Activated CD4-positive, CD25-positive, alpha-beta regulatory T cell treated with anti-CD3 and anti-CD28 coated beads, Interleukin-2, amount 50 U/mL, for 24 hours (primary cell): ENCODE measurements at places on chromosomes 7 and 10.
A peak's percentile ranks its signal among the peaks of the same experiment; 100 is the strongest.

- ATAC-seq, result no peak
Measured at GRCh38 chr7:155653803-155654202, 9.3 kb downstream of the RBM33 start.

DNA sequence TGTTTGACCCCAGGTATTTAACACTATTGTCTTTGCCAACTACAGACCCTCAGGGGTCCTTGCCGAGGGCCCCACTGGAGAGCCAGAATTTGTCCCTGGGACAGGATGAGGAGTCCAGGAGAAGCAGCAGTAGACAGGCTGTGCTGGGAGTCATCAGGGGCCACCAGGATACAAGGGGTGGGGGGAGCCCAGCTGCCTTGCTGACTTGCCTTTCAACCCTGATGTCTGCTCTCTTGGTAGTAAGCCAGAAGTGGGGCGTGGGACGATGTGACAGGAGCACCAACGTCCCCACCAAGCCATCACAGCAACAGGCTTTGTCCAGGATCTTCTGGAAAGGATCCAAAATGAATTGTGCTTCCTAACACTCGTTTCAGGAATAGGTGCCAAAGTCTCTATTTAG lies 62.4 kb upstream of the CDCA7L start:
- no peak for ATAC-seq

DNA sequence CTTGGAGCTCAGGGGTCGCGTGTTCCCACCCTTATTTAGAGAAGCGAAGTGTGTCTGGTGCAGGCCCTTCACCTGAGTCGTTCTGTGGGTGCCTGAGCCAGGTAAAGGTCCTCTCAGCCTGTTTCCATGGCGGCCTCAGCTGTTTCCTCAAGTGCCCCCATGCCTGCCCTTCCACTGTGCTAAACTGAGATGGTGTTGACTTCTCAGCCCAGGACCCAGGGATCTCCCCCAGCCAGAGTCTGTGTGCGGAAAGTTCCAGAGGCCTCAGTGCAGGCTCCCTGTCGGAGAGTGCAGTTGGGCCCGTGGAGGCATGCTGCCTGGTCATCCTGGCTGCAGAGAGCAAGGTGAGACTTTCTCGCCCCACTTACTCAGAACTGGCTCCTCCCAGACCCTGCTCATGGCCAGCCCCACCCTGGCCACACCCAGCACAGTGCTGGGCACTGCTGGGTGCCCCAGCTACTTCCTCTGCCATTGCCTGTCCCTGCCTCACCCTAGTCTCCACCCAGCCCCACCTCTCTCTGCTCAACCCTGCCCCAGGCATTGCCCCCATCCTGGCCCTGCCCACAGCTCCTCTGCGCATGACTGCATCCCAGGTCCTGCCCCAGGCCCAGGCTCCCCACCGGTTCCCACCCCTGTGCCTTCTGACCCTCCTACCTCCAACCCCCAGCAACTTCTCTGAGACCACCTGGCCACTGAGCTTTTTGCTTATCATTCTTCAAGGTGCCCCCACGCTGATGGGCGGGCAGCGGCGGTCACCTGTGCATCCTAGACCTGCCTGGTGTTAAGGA lies 20.3 kb downstream of the NACAD start:
- ATAC-seq, result no peak

- no peak for ATAC-seq
Measured at GRCh38 chr10:86946213-86947155, 10.9 kb downstream of the MMRN2 start.

GRCh38 chr10:31582365-31583052 lies 263.5 kb downstream of the ZEB1 start:
- no peak for ATAC-seq

GRCh38 chr10:26573674-26574073 lies 123.8 kb upstream of the PDSS1 start:
- ATAC-seq, result no peak

DNA sequence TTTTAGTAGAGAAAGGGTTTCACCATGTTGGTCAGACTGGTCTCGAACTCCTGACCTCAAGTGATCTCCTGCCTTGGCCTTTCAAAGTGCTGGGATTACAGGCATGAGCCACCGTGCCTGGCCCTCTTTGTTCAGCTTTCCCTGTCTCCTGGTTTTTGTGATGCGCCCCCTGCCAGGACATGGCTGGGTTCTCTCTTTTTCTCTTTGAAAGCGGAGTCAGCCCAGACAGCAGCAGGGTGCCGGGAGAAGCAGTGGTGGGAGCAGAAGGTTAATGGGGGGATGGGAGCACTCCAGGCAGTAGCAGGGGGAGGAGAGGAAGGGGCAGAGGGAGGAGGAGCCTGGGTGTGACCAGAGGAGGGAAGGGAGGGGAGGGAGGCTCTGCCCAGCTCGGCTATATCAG lies 1.8 kb downstream of the MUC3A start:
- ATAC-seq, result no peak

DNA sequence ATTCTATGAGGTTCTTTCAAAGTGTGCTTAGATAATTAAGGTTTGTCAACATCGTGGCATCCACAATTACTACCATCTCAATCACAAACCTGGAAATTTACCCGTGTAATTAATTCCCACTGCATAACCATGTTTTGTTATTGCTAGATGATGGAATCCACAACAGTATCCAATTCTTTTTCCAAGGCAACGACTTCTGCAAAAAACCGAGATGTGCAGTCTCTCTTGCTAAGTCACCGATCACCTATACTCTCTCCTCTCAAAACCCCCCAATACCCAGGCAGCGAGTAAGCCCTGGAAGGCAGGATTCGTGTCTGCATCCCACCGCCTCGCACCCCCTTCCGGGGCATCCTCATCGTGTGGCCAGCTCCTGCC lies 678 bp upstream of the EIF4H start:
- peak; percentile 2 for ATAC-seq

GRCh38 chr10:132898391-132899053 lies 43.8 kb downstream of the CFAP46 start:
- ATAC-seq, result no peak

DNA sequence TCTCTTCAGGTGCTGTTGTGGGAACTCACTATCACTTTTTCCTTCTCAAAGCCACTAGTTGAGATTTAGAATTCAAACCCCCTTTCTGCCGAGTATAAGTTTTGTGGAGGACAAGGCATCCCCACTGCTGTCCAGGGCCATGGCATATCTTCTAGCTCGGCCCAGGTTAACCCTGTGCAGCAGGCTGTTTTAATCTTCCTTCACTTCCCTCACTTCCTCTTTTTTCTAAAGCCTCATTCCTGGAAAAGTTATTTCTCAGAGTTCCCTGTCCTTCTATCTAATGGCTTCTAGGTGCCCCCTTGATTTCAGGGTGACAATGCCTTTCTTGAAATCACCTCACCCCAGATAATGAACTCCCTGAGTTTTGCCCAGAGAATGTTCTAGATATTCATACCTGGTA lies 222.3 kb downstream of the SNX10 start:
- ATAC-seq, result no peak

DNA sequence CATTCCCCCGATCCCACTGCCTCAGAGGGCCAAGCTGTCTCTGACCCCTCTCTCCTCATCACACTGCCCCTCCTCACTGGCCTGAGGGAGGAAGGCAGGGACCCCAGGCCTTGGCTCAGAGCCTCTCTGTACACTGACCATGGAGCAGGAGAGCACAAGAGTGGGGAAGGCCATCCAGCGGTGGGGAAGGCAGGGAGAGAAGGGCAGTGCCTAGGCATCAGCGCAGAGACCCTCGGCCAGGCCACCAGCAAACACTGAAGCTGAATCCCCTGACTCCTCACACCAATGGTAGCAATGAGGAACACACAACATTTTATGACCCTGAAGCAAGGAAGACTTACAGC lies 14.8 kb downstream of the OGDHL start:
- no peak for ATAC-seq

- ATAC-seq, result peak; percentile 56
Measured at GRCh38 chr10:26479766-26480492, 41.8 kb downstream of the APBB1IP start.

DNA sequence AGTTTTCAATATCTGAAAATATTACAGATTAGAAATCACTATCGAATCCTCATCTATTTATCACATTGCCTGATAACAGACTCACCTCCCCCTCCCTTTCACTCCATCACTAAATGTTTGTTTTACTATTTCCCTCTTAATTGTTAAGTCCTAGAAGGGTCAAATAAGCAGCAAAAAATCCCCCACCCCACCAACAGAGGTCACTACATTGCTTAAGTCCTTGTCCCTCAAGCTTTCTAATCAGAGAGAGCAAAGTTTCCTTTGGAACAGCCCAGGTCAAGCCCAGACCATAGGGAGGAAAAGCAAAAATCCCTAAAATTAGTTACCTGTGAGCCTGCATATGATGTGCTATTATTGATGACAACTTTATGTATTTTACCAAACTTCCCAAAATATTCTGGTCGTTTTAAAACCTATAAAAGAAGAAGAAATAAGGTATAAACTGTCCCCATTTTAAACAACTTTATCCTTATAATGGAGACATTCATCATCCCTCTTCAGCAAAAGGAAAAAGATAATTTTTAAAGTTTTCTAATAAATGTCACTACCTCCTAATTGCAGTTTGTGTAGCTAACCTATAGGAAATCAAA lies 95.0 kb downstream of the CNOT4 start:
- no peak for ATAC-seq

- no peak for ATAC-seq
Measured at GRCh38 chr7:47651355-47652317, 69.7 kb upstream of the TNS3 start.

- no peak for ATAC-seq
Measured at GRCh38 chr10:51297438-51297837, 223.2 kb downstream of the PRKG1 start.

- peak; percentile 54 for ATAC-seq
Measured at GRCh38 chr10:6409971-6410643, 170.0 kb downstream of the PRKCQ start.

DNA sequence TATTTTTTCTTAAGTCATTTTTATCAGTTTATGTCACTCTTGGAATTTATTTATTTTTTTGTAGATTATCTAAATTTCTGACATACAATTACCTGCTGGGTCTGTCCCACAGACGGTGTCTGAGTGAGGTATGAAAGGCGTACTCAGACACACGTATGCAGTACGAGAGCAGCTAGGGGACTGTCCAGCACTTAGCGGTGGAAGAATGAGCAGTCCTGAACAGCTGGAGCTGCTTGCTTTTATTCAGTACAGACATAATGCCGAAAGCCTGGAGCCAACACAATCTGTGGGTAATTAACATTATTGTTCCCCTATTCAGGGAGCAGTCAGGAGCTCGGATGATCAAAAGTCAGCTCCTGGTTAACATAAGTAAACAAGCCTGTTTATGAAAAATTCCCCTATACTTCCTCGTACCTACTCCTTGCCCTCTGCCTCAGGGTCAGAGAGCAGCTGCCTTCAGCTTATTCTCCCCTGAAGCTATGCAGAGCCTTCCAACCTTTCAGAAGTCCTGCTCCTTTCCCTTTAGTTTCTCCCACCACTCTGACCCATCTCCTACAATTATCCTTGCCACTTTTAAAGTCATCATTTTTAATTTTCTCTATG lies 488.0 kb upstream of the POM121L12 start:
- ATAC-seq, result no peak

GRCh38 chr7:131636092-131636491 lies 79.7 kb upstream of the PODXL start:
- no peak for ATAC-seq

- no peak for ATAC-seq
Measured at GRCh38 chr10:34655286-34656170, 159.6 kb downstream of the PARD3 start.

GRCh38 chr7:17411922-17412321 lies 113.5 kb downstream of the AHR start:
- ATAC-seq, result no peak

GRCh38 chr10:72335394-72336258 lies 19.1 kb downstream of the DNAJB12 start:
- peak; percentile 1 for ATAC-seq

DNA sequence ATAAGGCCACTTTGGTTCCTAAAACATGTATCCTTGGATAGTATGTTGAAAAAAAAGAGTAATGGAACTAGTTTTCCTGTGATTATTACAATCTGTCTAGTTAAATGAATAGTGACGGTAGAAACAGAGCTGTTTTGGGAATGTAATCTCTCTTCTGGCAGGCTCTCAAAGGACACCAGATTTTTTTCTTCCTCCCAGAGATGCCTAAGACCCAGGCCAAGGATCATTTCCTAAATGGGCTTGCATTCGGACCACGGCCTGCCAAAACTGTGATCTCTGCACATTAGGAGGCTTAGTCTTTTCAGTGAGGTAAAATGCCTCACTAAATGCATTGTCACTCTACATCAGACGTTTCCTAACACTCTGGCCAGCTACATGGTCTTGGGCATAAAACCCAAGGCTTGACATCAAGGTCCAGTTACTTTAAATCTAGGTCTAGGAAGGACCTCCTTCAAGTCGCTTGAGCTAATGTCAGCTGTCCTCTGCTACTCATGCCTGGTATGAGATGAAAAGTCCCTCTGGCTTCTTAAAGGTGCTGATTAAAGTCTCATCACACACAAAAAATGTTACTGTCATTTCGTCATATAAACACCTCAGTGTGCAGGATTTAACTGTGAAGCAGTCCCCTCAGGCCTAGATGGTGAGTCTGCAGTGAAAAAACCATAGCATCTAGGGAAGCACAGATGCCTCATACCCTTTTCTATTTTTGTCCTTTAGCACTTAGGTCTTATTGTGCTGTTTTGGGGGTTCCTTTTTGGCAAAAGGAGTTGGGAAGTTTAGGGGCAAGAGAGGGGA lies 47.7 kb downstream of the DLD start:
- ATAC-seq, result no peak

- no peak for ATAC-seq
Measured at GRCh38 chr7:19327018-19327417, 181.8 kb upstream of the FERD3L start.

GRCh38 chr10:33666686-33667480 lies 332.4 kb upstream of the NRP1 start:
- ATAC-seq, result no peak

DNA sequence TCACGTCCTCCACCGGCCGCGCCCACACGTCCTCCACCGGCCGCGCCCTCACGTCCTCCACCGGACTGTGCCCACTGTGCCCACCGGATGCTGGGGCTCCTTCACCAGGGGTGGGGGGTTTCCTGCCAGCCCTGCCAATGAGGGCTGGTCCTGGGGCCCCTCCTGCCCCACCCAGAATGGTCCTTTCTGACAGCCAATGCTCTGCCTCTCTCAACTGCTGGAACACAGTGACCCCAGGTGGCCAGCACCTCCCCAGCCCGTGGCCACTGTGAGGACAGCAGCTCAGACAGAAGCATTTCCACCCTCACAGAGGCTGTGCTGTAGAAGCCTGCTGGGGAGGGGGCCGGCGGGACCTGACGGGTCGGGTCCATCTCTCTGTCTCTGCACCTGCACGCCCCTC lies 90.1 kb upstream of the DNAAF5 start:
- peak; percentile 35 for ATAC-seq

DNA sequence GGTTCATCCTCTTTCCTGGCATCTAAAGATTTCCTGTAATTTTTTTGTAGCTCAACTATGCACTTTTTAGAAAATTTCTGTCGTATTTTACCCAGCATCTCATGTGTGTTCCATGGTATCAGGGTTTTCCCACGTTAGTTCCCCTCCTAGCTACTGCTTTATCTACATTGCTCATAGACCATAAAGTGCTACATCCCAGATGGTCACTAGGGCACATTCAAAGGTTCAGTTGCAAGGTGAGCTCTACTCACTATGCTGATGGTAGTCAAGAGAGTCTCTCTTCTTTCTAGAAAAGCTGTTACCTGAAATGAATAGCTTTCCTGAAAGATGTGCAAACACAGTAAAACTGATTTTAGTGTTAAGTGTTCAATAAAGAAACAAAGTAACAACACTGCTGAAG lies 33.5 kb downstream of the RELN start:
- ATAC-seq, result no peak
